Activated CD4-positive, alpha-beta memory T cell treated with anti-CD3 and anti-CD28 coated beads for 36 hours (primary cell): ENCODE measurements at places on chromosomes 1 and 21. TPM values are rescaled to one million over a fixed set of nuclear protein-coding genes. Genes with fewer than 3 reads are reported as not detected.

THBS3 gene
- 17.3 TPM for total RNA-seq

NCF2 gene
- 6.6 TPM for total RNA-seq

DISP3 gene
- total RNA-seq, result 0.21 TPM

SLC9C2 gene
- not detected for total RNA-seq

RAP1GAP gene
- 1.7 TPM for total RNA-seq

AIRE gene
- total RNA-seq, result not detected

CENPF gene
- total RNA-seq, result 92.4 TPM

CSF3R gene
- not detected for total RNA-seq

TDRD5 gene
- total RNA-seq, result not detected

ARPC5 gene
- total RNA-seq, result 158 TPM

THAP3 gene
- 22.8 TPM for total RNA-seq

CELA2B gene
- total RNA-seq, result not detected

PRAMEF11 gene
- total RNA-seq, result not detected

CRYZL1 gene
- 32.8 TPM for total RNA-seq

CD1E gene
- total RNA-seq, result not detected

DCLRE1B gene
- total RNA-seq, result 19.6 TPM

SCAMP3 gene
- total RNA-seq, result 89.6 TPM

TSPAN2 gene
- 2.5 TPM for total RNA-seq

AHDC1 gene
- 8.3 TPM for total RNA-seq

CFHR4 gene
- total RNA-seq, result not detected

DNA sequence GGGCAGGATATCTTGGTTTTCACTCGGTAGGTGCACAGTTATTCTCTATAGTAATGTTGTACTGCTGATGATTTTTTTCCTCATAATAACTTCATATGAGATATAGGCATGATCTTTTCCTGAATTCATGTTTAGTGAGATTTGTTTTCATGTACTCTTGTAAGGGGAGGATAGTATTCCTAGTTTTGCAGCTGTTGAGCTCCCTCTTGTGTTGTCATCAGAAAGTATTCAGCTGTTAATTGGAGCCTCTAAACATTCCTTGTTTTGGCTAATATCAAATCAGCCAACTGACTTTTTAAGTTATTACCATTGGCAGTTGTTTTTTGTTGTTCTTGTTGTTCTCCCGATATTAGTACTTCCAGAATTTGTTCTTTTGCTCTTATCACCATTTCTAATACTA, 24.4 kb downstream of the OR10R2 start:
- no peak for DNase-seq

- DNase-seq, result peak; percentile 71
These were observed 120.9 kb downstream of the KCNN3 start for GRCh38 chr1:154749078-154749760.

GRCh38 chr21:28423521-28424190, 569.0 kb downstream of the LTN1 start:
- no peak for DNase-seq

DNA sequence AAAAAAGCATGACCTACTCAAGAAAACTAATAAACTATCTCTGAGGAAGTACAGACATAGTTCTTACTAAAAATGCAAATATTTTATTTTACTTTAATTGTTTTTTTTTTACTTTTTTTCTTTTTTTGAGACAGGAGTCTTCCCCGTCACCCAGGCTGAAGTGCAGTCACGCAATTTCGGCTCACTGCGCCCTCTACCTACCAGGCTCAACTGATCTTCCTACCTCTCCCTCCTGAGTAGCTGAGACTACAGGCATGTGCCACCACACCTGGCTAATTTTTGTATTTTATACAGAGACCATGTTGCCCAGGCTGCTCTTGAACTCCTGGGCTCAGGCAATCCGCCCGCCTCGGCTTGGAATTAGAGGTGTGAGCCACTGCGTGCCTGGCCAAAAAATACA, 1263.1 kb downstream of the KCNT2 start:
- DNase-seq, result no peak

GRCh38 chr1:177790566-177790965, 179.3 kb downstream of the SEC16B start:
- no peak for DNase-seq

DNA sequence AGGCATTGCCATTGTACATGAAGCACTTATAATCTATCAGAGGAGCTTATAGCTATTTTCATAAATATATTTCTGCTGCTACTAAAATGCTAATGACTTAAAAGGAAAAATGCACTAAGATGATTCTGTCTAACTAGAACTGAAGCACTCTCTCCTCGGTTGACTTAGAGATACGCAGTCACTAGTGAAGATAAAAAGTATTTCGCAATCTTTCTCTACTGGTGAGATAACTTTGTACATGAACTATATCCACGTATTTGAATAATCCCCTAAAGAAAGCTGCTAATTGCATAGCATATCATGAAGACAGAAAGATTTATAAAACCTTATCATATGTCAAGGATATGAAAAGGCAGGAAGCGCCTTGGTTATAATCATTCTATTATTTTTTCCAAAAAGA, 658.1 kb upstream of the PRMT6 start:
- DNase-seq, result no peak

GRCh38 chr1:161127649-161128048, 4.8 kb downstream of the DEDD start:
- DNase-seq, result no peak

DNA sequence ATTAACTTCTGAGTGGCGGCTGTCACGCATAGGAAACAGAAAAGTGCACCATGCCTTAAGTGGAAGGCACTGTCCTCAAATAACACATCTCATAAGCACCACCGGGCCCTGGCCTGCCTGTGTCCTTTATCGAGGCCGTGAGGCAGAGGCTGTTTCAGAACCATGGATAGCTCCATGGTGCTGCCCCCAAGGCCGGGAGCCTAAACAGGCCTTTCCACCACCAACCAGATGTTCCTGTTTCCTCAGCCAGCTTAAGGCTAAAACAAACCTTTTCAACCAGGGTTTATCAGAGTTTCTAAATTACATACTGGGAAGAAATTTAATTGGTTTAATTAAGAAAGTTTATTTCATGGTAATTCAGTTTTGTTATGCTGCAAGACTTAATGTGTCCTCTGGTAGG, 114.4 kb downstream of the DMRTA2 start:
- DNase-seq, result peak; percentile 22

DNA sequence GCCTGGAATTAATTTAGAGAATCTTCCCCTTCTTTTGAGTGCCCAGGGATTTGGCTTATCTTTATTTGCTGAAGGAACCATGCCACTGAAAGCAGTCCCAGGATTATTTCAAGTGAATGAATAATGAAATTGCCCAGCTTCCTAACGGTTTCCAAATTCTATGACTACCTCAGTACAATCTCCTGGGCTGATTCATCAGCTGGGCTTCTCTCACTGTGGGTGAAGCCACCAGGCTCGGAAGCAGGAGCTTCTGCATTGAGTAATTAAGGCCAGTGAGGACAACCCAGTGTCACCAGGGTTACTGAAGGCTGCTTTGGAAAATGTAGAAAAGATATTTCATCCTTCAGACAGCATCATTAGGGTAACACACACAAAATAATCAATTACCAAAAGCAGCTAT, 169.8 kb downstream of the DAB1 start:
- no peak for DNase-seq

- no peak for DNase-seq
These were observed 36.2 kb downstream of the KIAA1614 start for GRCh38 chr1:180948641-180949615.

DNA sequence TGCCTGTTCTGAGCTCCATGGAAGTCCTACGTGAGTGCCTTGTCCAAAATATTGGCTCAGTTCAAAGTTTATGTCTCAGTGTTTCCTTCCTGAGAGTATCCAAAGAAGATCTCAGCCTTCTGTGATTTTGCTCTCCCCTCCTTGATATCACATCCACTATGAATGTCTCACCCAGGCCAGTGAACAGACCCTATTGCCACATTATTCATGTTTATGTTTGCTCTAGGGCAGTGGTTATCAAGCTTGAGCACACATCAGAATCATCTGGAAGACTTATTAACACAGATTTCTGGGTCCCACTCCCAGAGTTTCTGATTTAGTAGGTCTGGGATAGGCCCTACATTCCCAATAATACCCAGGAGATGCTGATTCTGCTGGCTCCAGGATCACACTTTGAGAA, 145.0 kb upstream of the FGGY start:
- no peak for DNase-seq

- DNase-seq, result no peak
These were observed 86.9 kb downstream of the PBX1 start for GRCh38 chr1:164645921-164646320.

GRCh38 chr1:93620172-93620840, 61.3 kb downstream of the BCAR3 start:
- DNase-seq, result no peak

- DNase-seq, result no peak
These were observed 38.0 kb upstream of the ACTRT2 start for GRCh38 chr1:2983319-2983705.

GRCh38 chr1:7435276-7436055, 335.6 kb upstream of the VAMP3 start:
- no peak for DNase-seq

- peak; percentile 87 for DNase-seq
These were observed 79.2 kb downstream of the TMEM53 start for GRCh38 chr1:44594871-44595735.

DNA sequence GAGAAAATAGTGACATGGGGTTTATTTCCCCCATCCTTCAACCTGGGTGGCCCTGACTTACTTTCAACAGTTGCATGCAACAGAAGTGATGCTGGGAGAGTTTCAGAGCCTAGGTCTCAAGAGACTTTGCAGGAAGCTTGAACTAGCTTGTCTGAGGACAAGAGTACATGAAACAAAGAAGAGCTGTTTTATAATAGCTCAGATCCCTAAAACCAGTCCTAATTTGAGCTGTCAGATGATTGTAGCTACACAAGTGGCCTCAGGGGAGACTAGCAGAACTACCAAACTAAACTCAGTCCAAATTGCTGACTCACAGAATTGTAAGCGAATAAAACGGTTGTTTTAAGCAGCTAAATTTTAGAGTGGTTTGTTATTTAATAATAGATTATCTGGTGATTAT, 17.1 kb downstream of the RC3H1 start:
- no peak for DNase-seq

GRCh38 chr1:20184481-20184900, 1.4 kb upstream of the UBXN10 start:
- DNase-seq, result peak; percentile 22

- DNase-seq, result no peak
These were observed 42.8 kb downstream of the SHCBP1L start for GRCh38 chr1:182910143-182910542.

DNA sequence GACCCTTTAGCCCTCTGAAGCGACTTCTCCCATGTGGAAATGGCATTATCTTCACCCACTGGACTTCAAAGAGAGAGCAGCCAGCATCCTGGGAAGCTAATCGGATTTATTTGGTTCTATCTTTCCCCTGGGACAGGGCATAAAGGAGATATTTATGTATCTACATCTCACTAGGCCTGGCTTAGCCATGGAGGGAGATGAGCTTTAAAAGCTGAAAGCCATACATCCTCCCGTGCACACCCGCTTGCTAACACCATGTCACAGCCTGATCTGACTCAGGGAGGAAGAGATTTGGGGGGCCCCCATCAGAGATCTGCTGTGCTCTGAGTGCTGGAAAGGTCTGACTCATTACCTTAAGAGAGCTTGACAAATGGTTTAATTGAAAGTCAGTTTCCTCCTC, 155.9 kb downstream of the PLXNA2 start:
- DNase-seq, result peak; percentile 16

DNA sequence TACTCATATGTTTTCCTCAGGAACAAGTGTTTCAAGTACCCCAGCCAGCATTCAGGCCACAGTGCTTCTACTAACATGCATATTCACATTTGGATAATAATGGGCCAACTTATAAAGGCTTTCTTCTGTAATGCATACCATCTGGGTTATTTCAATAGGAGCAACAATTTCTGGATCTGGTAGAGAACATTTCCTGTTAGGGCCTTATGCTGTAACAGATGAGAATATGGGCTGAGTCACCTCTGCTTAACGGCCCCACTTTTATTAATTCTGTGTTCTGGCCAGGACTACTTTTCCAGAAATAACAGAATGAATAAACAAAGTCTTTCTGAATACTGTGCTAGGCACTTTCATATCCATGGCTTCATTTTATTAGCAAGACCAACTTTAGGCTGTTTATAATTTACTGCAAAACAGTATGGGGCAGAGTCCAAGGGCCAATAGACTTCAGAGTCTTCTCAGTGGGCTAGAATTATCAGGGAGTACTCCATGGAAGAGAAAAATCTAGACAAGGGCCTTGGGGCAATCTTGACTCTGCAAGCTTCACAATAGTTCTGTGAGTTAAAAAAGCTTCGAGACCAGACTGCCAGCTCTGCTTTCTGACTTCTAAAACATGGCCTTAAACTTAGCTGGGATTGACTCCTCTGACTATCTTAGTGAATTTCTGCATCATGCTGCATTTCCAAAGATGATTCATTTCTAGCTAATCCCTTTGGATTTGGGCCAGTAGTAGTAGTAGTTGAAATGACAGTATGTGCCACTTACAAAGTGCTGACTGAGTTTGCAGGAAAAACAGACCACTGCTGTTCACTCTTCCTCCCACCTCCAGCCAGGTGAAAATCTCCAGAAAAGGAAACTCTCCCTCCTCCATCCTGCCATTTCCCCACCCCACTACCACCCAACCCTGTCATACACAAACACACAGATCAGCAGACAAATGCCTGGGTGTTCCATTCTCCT, 8.2 kb upstream of the SSX2IP start:
- no peak for DNase-seq

DNA sequence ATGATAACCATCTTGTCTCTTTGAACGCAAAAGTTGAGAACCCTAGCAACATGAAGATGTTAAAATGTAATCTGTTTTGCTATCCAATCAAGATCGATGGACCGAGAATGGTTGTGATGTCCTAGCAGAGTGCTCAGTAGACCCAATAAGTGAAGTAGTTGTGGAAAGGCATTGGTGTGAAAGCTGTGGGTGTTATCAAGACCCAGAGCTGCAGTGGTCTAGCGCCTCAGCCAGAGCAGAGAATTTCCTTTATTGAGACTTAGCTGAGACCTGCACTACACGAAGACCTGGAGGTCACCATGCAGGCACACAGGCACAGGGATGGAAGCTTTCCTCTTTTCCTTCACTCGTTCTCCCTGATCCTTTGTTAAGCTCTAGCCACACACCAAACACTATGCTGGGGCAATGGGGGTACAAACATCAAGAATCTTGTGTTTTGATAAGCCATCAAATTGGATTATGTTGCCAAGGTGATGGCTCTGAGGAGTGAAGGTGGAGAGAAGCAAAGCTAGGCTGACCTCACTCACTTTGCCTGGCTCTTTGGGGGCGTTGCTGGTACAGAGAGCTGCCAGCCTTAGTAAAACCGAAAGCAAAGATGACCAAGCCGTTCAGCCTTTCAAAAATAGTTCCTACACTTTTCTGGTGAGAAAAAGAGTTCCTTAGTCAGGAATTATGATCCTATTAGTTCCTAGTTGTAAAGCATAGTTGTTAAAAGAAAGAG, 24.1 kb downstream of the METTL13 start:
- no peak for DNase-seq

- no peak for DNase-seq
These were observed 31.8 kb downstream of the DHRS3 start for GRCh38 chr1:12585951-12586942.

- no peak for DNase-seq
These were observed 358.4 kb upstream of the SGIP1 start for GRCh38 chr1:66175581-66175980.

- no peak for DNase-seq
These were observed 281.7 kb upstream of the ESRRG start for GRCh38 chr1:217004776-217005436.

- no peak for DNase-seq
These were observed 789 bp upstream of the PTPN14 start for GRCh38 chr1:214552174-214552608.

- DNase-seq, result no peak
These were observed 178.6 kb downstream of the SLC45A1 start for GRCh38 chr1:8496473-8496872.

GRCh38 chr21:44854391-44854663, 19.2 kb downstream of the PTTG1IP start:
- DNase-seq, result no peak

GRCh38 chr1:29743264-29743663, 506.9 kb downstream of the PTPRU start:
- DNase-seq, result no peak
